Activated CD4-positive, alpha-beta T cell treated with anti-CD3 and anti-CD28 coated beads, Interleukin-2, amount 10 ng/mL, durations not matched to agents 7 days and 5 days (primary cell): ENCODE measurements at places on chromosomes 16 and 17. TPM values are rescaled to one million over a fixed set of nuclear protein-coding genes. Genes with fewer than 3 reads are reported as not detected.

Gene SLC39A11
- total RNA-seq, result 19.5 TPM

Gene PRSS8
- total RNA-seq, result 0.17 TPM

Gene ARHGAP23
- total RNA-seq, result 0.17 TPM

- DNase-seq, result no peak
Observed at GRCh38 chr16:87347932-87348615, 30.9 kb upstream of the C16orf95 start.
